Left ventricle myocardium inferior (tissue), 1 donor: ENCODE measurements at places on chromosomes 2 and 18.

- no peak for DNase-seq
Measured at GRCh38 chr18:32435631-32436500, 34.8 kb downstream of the GAREM1 start.

DNA sequence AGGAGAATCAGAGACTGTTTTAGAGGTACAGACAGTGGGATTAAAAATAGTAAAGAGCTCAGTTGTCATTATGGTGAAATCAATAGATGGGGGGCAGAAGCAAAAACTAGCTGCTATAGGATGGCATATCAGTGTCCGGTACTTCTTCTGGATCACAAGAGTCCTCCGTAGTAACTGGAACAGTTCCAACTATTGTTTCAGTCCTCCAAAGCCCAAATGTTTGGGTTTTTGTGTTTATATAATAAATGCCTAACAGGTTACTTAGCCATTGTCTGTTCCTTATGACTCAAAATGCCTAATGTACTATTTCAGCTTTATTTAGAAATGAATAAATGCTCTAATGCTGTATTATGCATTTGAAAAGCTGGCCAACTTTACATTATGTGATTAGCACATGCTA, 401.2 kb downstream of the PTH2R start:
- no peak for DNase-seq

GRCh38 chr2:236605345-236605734, 35.7 kb downstream of the ACKR3 start:
- DNase-seq = no peak

GRCh38 chr18:61860302-61860701, 32.5 kb downstream of the RNF152 start:
- no peak for DNase-seq

DNA sequence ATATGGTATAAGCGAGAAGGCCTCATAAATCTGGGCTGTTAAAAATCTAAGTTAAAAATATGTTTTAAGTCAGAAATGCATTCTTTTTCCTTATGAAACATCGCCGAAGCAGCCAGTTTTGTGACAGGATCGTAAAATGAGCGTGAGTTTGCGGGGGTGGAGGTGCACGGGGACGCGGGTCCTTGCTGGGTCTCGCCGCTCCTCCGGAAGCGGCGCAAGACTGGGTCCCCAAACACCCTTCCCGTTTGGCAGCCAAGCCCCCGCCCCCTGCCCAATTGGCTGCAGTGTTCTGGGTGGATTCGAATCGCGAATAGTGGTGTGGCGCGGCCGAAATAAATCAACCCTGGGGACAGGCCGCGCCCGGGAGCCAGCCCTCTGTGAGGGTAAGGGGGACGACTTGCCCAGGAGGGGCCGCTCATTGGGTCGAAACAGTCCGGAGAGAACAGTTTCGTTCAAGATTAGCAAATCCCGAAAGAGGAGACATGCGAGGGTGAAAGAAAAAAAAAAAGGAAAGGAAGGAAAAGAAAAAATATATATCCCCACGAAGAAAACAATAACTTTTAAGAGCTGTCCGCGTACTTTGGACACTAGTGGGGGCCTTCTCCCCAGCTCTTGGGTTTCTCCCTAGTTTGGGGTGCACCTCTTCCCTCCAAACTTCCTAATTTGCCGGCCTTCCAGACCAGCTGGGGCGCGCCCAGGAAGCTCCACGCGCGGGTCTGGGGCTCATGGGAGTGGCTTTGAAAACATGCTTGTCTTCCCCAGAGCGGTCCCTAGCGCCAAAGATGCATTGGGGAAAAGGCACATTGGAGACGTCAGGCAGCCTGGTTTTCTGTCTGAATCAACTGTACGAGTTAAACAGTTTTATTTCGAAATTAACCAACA, 3.1 kb upstream of the GATA6 start:
- DNase-seq = peak; percentile 67

- DNase-seq = no peak
Measured at GRCh38 chr18:6370886-6371635, 43.6 kb downstream of the L3MBTL4 start.

DNA sequence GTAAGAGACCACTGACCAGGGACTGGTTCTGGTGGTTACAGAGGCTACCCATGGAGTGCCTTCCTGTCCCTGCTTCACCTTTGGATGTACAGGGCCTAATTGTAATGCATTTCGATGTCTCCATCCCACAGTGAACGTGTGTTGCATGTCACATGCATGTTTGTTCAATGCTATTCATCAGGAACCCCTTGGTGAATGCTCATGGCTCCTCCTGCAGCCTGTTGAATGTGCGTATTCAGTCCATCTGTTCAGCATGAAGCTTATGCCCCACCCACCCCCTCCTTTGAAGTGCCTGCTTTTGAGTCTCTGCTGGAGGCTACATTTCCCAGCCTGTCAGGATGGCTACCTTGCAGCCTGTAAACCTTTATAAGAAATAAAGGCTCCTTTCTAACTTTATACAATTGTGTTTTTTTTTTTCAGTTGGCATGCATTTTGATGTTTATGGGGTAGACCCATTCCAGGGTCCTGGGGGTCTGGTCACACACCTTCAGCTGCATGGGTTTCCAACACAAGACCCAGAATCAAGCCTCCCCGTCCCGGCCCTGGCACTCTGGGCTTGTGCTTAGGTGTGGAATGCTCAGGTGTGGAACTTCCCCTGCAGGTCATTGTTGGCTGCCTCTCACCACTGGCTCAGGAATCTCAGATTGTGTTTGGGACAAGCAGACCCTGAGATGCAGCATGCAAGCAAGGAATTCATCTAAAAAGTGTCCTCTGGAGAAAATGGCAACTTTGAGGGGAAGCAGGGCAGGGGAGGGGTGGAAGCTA, 238.8 kb upstream of the HDAC4 start:
- no peak for DNase-seq

- DNase-seq = no peak
Measured at GRCh38 chr2:68822207-68822872, 48.9 kb downstream of the BMP10 start.

DNA sequence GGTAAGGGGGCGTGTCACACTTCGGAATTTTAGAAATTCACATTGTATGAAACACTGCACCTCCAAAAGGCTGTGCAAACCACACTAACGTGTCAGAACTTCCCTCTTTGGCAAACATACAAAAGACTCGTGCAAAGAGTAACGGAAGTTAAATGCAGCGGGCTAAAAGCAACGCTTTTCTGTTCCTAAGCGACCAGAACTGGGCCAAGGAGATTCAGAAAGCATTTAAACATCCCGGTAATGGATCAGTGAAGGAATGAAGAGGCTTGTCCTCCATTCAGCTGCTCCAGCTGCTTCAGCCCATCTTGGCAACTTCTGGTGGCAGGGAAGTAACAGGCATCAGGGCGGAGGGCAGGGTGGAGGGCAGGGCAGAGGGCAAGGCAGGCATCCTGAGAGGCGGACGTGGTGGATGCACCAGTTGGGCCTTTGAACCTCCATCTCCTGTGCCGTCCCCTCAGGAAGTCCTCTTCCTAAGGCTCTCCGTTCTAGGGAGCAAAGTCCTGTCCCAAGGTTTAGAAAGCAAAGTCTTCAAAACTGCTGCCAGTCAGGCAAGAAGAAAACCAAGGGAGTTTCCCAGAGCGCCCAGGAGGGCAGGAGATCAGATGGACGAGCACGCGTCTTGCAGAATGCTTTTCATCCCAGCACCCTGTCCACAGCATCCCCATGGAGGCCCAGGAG, 230.7 kb downstream of the ZNF516 start:
- no peak for DNase-seq

GRCh38 chr18:35803551-35803950, 168.9 kb upstream of the RMP24 start:
- DNase-seq = no peak

GRCh38 chr2:119250718-119251290, 27.2 kb downstream of the STEAP3 start:
- DNase-seq = no peak

DNA sequence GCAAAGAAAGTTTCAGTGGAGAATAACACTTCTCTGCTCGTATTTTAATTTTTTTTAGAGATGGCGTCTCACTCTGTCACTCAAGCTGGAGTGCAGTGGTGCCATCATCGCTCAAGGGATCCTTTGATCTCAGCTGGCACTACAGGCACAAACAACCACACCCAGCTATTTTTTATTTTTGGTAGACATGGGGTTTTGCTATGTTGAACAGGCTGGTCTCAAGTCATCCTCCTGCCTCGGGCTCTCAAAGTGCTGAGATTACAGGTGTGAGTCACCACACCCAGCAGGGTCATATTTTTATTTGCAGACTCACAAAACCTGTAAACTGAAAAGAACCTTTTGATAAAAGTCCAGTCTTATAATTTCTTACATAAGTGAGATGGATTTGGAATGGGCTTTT, 2.6 kb downstream of the TRAK2 start:
- no peak for DNase-seq

DNA sequence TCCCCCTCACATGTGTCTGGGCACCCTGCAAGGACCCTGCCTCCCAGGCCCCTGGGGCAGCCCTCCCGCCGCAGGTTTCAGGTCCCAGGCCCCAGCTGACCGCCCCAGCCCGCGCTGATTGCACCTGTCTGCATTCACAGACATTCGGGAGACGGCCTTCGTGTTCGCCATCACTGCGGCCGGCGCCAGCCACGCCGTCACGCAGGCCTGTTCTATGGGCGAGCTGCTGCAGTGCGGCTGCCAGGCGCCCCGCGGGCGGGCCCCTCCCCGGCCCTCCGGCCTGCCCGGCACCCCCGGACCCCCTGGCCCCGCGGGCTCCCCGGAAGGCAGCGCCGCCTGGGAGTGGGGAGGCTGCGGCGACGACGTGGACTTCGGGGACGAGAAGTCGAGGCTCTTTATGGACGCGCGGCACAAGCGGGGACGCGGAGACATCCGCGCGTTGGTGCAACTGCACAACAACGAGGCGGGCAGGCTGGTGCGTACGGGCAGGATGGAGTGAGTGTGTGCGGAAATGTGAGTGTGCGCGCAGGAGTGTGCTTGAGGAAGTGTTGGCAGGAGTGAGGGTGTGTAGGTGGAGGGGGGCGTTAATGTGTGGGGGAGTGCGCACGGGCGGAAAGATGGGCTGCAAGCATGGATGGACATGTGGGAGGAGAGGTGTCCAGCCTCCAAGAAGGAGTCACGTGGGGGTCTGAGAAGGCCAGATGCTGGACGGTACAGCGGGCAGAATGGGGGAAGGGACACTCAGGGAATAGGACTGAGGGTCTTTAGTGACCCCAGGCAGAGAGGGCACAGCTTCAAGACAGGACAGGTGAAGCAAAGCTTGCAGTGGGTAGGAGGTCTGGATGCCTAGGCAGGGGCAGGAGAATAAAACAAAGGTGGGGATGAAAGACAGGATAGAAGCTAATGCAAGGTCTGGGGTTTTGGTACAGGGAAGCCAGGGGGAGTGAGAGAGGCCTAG, 9.0 kb upstream of the WNT10A start:
- no peak for DNase-seq

GRCh38 chr2:208097313-208097712, 27.0 kb downstream of the CRYGD start:
- no peak for DNase-seq
